ENCODE measurements at places on chromosomes 6 and 20.

DNA sequence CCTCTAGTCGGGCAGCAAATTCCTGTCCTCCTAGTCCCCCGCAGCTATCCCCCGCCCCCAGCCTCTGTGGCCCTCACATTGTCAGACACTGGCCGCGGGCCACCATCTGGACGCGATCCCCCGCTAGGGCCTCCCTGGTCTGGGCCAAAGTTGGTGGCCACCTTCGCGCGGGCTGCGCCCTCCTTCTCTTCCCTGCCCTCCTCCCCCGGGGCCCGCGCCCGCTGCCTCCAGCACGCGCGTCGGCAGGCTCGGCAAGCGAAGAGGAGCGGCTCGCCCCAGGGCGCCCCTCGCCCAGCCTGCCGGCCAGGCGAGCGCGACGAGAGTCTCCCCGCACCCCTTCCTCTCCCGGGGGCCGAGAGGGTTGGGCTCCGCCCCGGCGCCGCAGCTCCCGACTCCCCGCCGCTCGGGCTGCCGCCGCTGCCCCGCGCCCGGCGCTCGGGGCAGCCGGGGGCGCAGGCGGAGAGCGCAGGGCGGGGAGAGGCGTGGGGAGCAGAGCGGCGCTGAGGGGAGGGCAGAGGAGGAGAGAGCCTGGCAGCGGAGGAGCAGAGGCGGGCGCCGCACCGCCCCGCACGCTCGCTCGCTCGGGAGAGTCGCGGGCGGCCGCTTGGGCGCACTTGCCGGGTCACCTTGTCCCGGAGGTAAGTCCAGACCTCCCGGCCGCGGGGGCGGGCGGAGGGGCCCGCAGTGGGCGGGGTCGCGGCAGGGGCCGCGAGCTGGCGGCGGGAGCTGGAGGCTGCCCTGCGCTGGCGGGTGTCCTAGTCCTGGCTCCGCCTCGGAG lies at the start of gene SYNDIG1:
TSS of gene SYNDIG1 (plus strand) at position 514 of the 778 bp plus-strand sequence. CDS start 73,469 bp downstream, outside the sequence.
- DNase-seq: no peak

DNA sequence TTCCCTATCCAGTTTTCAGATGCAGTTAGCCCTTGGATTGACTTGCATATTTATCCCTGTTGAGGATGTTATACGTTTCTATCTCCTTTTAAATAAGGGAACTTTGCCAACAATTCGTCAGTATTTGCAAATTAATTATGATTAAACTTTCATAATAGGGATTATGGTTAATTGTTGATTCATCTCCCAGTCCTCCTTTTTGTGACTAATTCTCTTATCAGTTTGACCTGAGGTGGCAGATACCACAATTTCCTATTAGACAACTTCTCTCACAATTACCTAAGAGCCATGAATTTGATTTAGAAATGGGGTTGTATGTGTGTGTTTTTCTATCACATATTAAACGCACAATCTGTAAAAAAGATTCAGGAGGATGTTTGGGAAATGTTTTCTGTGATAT lies 172.9 kb downstream of the LAMA2 start:
- no peak for DNase-seq

DNA sequence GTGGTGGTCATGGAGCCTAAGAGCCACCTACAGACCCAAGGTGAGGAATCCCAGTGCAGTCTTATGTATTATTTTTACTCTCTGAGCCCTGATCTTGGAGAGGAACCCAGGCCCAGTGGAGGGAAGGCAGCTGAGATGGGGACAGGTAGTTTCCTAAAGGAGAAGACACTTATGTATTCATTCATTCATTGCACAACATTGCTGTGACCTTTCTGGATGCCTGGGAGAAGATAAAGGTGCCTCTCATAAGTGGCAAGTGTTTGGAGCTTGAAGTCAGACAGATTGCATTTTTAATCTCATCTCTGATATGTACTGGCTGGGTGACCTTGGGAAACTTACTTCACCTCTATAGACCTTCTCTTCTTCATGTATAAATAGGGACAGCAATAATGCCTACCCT lies 111.1 kb downstream of the CEBPB start:
- no peak for DNase-seq

DNA sequence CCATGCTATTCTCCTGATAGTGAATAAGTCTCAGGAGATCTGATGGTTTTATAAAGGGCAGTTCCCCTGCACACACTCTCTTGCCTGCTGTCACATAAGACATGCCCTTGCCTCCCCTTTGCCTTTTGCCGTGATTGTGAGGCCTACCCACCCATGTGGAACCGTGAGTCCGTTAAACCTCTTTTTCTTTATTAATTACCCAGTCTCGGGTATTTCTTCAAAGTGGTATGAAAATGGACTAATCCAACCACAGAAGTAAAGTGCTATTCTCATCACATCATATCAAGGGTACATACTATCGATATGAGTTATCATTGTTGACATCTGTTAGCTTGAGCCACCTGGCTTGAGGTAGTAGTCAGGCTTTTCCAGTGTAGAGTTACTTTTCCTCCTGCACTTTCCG lies 2.3 kb downstream of the MANBAL start:
- DNase-seq: no peak

GRCh38 chr6:97187951-97188350 lies 95.1 kb downstream of the MMS22L start:
- no peak for DNase-seq

GRCh38 chr6:156485150-156485549 lies 292.0 kb upstream of the ARID1B start:
- no peak for DNase-seq

DNA sequence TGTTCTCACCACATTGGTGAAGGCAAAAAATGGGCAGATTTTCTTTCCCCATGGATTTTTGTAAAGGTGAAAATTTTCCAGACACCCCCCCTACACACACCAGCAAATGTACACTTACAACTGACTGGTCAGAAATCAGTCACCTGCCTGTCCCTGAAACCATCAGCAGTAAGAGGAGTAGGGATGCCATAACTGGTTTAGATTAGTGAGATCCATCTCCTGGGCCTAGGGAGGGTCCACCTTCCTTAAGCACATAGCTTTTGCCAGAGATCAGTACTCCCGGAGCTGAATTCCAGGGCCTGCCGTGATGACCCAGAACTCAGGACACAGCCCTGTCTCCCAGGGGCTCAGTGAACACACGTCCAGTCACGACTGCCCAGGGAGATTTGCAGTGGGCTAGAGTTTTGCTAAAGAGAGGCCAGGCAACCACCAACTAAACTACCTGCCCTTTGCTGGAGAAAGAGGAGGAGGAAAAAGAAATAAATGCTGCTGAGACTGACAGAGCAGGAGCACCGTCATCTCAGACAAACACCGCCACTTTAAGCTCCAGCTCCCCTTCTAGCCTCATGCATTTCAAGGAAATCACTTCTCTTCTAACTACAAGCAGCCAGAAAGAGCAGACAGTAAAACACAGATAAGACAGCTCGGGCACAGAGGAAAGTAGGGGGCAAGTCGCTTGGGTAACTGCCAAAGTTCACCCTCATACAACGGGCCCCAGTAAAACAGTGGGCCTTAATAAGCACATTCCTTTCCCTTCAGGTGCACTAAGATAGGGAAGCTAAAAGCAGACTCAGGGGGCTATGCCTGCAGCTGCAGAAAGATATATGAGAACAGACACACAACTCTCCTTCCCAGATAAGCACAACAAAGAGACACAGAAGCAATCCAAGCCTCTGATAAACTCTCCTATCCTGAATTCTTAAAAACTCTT lies 82.6 kb upstream of the SPTLC3 start:
- DNase-seq: no peak

- no peak for DNase-seq
Observed at GRCh38 chr20:58519940-58520712, 4.9 kb upstream of the APCDD1L start.

GRCh38 chr6:19324376-19324775 lies 512.8 kb upstream of the ID4 start:
- no peak for DNase-seq

- DNase-seq: no peak
Observed at GRCh38 chr6:111970426-111970825, 83.5 kb upstream of the CCN6 start.

GRCh38 chr6:42316981-42317380 lies 99.3 kb upstream of the MRPS10 start:
- DNase-seq: no peak

GRCh38 chr6:142856624-142857232 lies 88.2 kb downstream of the HIVEP2 start:
- peak; percentile 66 for DNase-seq

GRCh38 chr20:63024573-63025392 lies 18.0 kb upstream of the BHLHE23 start:
- no peak for DNase-seq

DNA sequence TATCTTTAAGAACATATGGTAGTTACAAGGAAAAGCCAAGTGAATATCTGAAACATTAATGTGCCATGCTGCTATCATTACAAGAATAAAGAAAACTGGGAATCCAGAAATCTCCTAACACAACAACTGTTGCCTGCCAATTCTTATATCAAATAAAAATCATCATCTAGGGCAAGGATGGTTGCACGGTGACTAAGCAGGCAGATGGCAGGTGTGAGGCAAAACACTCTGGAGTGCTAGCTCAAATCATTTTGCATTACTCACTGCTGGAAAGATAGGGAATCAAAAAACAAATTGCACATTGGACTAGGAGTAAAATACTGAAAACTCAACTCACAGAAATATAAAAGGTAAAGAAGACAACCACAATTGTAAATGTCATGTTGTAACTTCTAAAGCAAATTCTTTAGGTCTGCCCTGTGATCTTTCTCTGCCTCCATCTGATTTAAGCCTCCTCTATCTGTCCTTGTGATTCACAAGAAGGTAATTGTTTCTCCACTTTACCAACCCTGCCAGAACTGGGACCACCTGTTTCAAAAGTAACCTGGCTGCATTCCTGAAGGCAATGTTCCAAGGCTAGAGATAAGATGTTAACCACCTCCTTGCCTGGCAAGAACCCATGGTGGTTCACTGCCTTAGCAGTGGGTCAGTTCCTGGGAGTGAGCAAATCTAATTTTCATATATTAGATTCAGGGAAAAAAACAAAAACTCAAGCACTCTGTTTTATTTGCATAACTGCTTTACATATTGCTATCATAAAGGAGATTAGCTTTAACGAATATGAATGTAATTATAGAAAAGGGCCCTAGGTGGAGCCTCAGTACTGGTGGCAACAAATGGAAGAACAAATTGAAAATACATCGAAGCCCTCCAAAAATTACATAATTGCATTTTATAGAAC lies 33.1 kb upstream of the LCA5 start:
- no peak for DNase-seq

Measured in T-helper 1 cell (primary cell).